IPS DF 6.9 (cell line): ENCODE measurements at places on chromosomes 16 and 17.

GRCh38 chr17:48530208-48530886 is 464 bp downstream of the HOXB1 start:
- no peak for DNase-seq
- no peak overlapping the region for H3K27ac ChIP-seq
- H3K27me3 ChIP-seq, result peaks cover 52% of the 10 kb centered on the region
- H3K4me1 ChIP-seq, result peaks cover 23% of the 10 kb centered on the region

DNA sequence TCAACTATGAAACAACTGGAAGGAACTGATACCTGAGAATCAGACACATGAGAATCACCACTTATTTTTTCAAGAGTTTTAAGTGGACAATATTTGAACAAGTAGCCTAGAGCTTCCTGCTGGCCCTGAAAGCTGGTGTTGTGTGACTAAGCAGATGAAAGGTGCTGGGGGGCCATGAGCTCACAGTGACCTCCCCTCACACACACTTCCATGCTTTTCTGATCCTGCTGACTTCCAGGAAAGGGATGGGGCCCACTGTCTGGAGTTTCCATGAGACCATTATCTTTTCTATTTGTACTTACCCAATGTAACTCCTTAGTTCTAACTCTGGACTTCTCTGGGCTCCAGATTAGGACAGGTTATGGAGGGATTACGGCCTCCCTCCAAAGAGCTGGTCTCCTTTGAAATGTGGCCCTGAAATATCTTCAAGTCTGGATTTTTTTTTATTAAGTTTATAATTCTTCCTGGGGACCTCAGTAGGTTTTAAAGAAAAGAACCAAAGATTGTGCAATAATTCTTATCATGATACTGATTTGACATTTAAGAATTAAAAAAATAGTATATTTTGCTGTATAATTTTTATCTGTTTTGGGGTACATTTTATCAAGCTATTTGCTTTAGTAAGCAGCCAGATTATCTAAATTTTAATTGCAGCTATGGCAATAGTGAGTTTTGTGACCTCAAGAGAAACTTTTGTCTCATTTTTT is 4.9 kb downstream of the CAPNS2 start:
- no peak for DNase-seq
- no peaks in the 10 kb centered on the region for H3K36me3 ChIP-seq
- H3K4me3 ChIP-seq, result no peak overlapping the region
- no peaks in the 10 kb centered on the region for H3K4me1 ChIP-seq
- no peaks in the 10 kb centered on the region for H3K27me3 ChIP-seq
- no peak overlapping the region for H3K27ac ChIP-seq

DNA sequence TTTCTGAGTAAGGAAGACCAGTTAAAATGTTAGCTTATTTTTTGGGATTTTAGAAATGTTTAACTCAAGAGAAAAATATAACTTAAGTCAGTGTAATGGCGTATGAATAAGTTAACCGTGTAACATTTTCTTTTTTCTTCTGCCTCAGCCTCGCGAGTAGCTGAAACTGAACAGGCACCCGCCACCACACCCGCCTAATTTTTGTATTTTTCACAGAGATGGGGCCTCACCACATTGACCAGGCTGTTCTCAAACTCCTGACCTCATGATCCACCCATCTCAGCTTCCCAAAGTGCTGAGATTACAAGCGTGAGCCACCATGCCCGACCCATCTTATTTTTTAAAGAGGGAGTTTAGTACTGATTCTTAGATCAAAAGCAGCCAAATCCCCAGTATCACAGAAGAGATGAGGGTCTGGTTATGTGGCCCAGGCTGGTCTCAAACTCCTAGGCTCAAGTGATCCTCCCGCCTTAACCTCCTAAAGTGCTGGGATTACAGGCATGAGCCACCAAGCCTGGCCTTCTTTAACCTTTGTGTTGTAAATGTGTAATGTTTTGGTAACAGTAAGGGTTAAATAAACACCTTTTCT is 16.8 kb downstream of the PITPNC1 start:
- no peaks in the 10 kb centered on the region for H3K27me3 ChIP-seq
- H3K4me1 ChIP-seq, result no peaks in the 10 kb centered on the region
- no peak overlapping the region for H3K4me3 ChIP-seq
- H3K27ac ChIP-seq, result no peak overlapping the region
- DNase-seq, result no peak
- no peaks in the 10 kb centered on the region for H3K36me3 ChIP-seq

GRCh38 chr17:79047923-79048825 is 24.2 kb downstream of the C1QTNF1 start:
- no peak overlapping the region for H3K4me3 ChIP-seq
- DNase-seq, result no peak
- no peaks in the 10 kb centered on the region for H3K27me3 ChIP-seq
- H3K27ac ChIP-seq, result no peak overlapping the region
- H3K4me1 ChIP-seq, result no peaks in the 10 kb centered on the region

DNA sequence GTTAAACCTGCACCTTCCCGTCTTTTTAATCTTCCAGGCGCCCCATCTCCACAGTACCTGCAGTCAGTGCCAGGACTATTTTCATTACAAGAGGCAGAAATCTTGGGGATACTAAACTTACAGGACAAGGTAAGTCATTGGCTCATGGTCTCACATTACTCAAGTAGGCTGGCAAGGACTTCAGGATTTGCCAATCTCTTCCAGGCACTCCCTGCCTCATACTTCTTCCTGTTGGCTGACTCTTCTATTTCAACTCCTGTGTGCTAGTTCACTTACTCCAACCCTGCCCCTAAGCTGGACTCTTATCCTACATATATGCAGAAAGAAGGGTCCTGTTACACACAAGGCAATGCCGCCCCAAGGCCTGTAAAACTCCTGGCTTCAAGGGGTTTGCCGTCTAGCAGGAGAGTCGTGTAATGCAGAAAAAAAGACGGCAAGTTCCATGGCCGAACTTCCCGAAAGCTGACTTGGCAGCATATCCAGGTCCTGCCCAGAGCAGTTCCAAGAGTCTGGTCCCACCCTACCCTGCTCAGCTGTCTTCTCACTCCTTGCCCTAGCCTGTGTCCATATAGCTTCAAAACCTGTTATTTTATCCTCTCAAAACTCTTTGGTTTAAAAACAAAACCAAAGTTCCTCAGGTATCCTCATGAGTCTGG is 14.8 kb downstream of the ERN1 start:
- no peak overlapping the region for H3K4me3 ChIP-seq
- H3K36me3 ChIP-seq, result no peaks in the 10 kb centered on the region
- no peaks in the 10 kb centered on the region for H3K27me3 ChIP-seq
- no peak overlapping the region for H3K27ac ChIP-seq
- no peak for DNase-seq

DNA sequence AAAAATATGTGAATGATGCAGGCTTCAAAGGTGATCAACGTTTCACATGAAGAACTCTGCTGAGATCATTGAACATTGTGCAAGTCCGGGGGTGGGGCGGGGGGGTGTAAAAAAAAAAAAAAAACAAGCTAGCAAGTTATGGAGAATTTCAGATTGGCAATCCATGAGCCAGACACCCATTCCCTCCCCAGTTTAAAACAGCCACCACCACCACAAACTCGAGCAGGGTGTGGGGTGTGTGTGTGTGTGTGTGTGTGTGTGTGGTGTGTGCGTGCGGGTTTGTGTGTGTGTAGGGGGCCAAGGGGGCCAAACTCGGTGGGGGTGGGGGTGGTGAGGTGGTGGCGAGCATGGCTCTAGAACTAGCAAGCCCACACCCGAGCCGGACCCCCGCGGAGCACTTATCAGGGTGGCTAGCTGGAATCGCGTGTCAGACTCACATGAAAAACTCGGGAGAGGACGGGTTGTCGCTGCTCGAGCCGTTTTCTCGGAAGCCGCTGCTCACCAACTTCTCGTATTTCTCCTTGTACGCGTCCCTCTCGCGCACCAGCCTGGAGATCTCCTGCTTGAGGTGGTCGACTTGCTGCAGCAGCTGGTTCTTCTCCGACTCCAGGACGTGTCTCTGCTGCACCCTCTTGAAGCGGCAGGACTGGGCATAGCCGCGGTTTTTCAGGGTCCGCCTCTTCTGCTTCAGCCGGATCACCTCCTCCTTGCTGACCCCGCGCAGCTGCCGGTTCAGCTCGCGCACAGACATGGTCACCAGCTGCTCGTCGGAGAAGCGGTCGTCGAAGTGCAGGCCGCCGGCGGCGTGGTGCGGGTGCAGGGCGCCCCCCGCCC is 2.0 kb downstream of the MAF start:
- H3K36me3 ChIP-seq, result no peaks in the 10 kb centered on the region
- DNase-seq, result no peak
- H3K27me3 ChIP-seq, result peaks cover 2% of the 10 kb centered on the region; the same call in 1 of the 2 replicates
- peak overlapping the region; percentile 75 for H3K4me3 ChIP-seq

DNA sequence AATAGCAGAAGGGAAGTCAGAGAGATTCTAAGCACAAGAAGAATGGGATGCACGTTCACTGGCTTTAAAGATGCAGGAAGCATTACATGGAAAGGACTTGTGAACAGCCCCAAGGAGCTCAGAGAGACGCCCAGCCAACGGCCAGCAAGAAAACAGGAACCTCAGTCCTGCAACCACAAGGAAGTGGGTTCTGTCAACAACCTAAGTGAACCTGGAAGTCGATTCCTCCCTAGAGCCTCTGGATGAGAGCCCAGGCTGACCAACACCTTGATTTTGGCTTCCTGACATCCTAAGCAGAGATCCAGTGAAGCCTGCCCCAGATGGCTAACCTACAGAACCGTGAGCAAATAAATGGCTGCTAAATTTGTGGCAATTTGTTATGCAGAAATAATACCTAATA is 24.5 kb downstream of the GPR142 start:
- H3K4me1 ChIP-seq, result peaks cover 7% of the 10 kb centered on the region
- no peaks in the 10 kb centered on the region for H3K27me3 ChIP-seq
- H3K4me3 ChIP-seq, result no peak overlapping the region
- DNase-seq, result no peak
- no peaks in the 10 kb centered on the region for H3K36me3 ChIP-seq
- no peak overlapping the region for H3K27ac ChIP-seq

DNA sequence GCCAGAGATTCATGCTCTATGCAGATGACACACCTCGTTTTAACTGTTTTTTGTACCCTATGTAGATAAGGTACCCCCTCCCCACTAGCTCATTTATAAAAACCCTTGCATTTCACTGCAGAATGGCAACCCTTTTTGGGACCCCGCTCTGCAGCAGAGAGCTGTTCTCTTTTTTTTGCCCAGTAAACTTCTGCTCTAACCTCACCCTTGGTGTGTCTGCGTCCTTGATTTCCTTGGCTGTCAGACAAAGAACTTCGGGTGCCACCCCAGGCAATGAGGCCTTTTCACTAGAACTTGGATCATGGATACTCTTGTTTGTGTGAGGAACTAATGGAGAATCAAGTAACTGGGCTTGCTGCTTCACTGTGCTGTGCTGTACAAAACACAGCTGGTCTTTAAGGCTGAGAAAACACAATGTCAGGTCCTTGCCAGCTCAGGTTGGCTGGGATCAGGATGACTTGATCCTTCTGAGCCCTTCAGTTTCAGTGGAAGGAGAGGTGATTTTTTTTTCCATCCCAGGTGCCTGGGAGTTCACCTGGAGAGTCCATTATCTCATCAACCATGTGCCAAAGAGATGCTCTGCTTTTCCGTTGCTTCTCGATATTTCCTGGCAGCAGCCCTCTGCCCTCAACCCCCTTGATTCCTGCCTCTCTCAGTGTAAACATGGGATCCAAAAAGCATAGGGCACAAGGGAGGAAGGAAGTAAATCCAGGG is 133.2 kb upstream of the FAM20A start:
- H3K4me3 ChIP-seq, result no peak overlapping the region
- no peak for DNase-seq
- no peaks in the 10 kb centered on the region for H3K4me1 ChIP-seq
- H3K36me3 ChIP-seq, result no peaks in the 10 kb centered on the region

GRCh38 chr17:2253362-2253761 is 50.2 kb downstream of the SMG6 start:
- H3K4me1 ChIP-seq, result no peaks in the 10 kb centered on the region
- H3K36me3 ChIP-seq, result no peaks in the 10 kb centered on the region
- DNase-seq, result no peak

- no peak for DNase-seq
- no peak overlapping the region for H3K27ac ChIP-seq
- no peak overlapping the region for H3K4me3 ChIP-seq
Observed at GRCh38 chr16:77137045-77137444, 53.9 kb upstream of the MON1B start.

DNA sequence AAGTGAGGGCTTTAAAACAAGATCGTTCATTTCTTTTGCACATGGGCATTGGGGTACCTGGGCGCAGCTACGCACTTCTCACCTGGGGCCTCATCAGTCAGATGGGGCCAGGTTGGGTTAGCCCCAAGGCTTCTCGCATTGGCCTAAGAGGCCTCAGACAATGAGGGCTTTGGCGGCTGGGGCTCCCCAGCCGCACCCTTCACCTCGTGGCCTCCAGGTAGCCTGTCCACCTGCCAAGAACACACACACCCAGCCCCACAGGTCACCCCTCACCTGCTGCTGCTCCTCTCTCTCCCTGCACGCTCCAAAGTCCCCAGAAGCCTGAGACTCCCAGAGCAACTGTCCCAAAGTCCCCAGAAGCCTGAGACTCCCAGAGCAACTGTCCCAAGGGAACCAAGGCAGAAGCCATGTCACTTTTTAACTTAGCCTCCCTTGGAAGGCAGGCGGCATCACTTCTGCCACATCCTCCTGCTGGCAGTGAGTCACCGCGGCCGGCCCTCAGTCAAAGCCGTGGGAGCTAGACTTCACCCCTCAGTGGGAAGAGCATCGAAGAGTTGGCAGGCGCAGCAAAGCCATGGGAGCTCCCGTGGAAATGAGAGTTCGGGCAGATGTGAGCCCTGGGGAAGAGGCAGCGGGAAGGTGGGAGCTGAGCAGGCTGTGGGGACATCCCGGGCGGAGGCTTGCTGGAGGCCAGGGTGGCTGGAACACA is 78.9 kb upstream of the PLCG2 start:
- H3K4me1 ChIP-seq, result no peaks in the 10 kb centered on the region
- no peaks in the 10 kb centered on the region for H3K27me3 ChIP-seq
- H3K36me3 ChIP-seq, result peaks cover 9% of the 10 kb centered on the region
- H3K27ac ChIP-seq, result no peak overlapping the region
- no peak overlapping the region for H3K4me3 ChIP-seq

DNA sequence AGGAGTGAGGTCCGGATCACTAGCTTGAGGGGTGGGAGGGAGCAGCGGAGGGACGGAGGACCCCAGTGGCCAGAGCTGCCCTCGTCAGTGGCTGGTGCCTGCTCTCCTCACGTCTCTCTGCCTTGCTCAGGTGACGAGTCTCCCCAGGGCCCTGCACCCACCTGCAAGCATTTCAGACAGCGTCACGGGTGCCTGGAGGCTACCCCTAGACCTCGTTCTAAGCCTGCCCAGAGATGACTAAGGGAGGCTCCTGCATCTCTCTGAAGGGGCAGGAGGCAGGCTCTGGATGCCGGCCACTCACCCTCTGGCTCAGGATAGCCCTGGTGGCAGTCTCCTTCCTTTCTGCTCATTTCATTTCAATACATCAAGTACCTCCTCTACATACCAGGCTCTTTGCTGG is 68.8 kb downstream of the MRC2 start:
- DNase-seq, result no peak
- H3K27ac ChIP-seq, result no peak overlapping the region
- H3K4me3 ChIP-seq, result no peak overlapping the region
- H3K27me3 ChIP-seq, result no peaks in the 10 kb centered on the region
